Chondrocyte (in vitro differentiated cells): ENCODE measurements at places on chromosomes 13 and 19. TPM values are rescaled to one million over a fixed set of nuclear protein-coding genes. Genes with fewer than 3 reads are reported as not detected.

- DNase-seq = peak; percentile 52
These were observed 35.2 kb upstream of the C13orf46 start for GRCh38 chr13:114008964-114009589.

- DNase-seq = no peak
These were observed 497 bp upstream of the MLNR start for GRCh38 chr13:49219647-49220035.

GRCh38 chr19:33448159-33448516 is 73.5 kb downstream of the PEPD start:
- DNase-seq = peak; percentile 66

DNA sequence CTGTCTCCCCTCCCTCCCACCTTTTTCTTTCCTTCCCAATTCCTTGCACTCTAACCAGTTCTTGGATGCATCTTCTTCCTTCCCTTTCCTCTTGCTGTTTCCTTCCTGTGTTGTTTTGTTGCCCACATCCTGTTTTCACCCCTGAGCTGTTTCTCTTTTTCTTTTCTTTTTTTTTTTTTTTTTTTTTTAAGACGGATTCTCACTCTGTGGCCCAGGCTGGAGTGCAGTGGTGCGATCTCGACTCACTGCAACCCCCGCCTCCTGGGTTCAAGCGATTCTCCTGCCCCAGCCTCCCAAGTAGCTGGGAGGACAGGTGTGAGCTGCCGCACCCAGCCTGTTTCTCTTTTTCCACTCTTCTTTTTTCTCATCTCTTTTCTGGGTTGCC is 6.9 kb downstream of the MYADM start:
- no peak for DNase-seq

DNA sequence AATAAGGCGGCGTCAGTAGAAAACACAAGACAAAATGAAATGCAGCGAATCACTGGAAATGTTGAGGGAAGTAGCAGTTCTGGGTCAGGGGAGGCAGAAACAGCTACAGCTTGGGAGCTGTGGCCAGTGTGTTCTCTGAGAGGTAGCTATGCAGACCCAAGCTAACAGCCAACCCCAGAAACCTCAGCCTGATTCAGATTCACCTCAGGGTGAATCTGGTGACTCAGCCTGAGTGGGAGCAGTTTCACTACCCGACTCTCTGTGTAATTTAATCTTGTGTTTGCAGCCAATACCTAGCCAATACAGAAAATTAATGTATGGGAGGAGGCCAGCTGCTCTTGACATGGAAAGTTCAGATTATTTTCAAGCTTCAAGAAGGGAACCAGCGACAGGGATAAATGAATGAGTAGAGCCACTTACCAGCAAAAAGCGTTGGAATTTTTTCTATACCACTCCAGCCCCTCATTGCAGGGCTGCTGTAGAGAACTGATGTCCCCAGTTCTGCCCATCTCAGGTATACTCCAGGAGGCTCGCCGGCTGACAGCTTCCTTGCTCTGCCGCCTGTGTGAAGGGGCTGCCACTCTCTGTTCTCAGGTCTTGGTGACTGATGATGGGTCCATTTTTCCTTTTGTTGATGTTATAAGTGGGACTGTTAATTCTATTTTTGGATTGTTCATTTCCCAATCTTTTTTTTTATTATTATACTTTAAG is 8.9 kb downstream of the IGFL3 start:
- DNase-seq = no peak

ZBTB32 gene
- total RNA-seq = not detected in 3 replicates

DNA sequence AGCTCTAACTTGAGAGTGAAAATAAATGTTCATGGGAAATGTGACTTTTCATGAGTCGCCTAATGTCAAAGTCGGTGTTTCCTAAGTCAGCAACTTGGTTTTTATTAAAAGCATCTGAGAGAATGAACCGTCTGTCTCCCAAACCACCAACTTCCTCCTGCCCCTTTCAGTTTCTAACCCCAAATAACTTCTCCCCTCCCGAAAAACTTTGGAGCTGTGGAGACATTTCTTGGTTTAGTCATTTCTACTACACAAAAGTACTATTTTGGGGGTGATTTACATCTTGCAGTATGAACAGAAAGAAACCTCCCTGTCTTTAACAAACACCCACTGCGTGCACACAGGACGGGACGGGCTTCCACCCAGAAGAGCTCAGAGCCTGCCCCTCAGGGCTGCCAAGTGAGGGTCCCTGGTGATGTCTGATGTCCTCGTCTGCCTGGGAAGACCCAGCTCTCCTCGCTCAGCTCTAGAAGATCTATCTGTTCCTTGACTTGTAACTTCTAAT is 65.0 kb downstream of the RASA3 start:
- peak; percentile 60 for DNase-seq

DNA sequence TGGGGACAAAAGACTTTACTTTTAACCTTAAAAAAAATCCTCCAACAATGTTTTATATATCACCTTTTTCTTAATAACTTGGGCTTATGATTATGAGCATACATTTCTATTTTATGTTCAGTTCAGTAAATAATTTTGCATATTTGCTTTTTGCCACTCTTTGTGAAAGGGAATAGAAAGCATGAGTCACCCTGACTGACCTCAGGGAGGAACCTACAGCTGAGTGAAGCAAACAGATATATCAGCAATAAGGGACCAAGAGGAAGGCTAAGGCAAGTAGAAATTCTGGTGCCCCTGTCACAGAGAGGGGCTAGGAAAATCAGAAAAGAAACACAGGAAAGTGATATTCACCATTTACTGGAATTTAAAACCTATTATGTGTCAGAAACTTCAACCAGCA is 37.2 kb upstream of the SOHLH2 start:
- no peak for DNase-seq

GRCh38 chr19:29565171-29565570 is 39.4 kb downstream of the VSTM2B start:
- DNase-seq = no peak

DNA sequence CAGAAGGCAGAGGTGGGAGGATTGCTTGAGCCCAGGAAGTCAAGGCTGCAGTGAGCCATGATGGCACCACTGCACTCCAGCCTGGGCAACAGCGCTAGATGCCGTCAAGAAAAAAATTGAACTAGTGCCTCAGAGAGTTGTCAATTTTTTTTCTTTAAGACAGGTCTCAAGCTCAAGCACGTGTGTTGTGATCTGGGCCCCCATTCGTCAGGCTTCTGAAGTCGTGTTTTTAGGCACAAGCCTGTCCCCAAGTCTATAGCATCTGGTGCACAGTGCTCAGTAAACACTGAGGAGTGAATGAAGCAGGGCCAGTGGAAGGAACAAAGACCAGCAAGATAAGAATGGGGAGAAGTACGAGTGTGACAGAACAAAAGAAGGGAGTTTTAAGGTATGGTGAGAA is 23.7 kb upstream of the LAMP1 start:
- no peak for DNase-seq

- no peak for DNase-seq
These were observed 98.3 kb upstream of the UQCRFS1 start for GRCh38 chr19:29311191-29311790.

NLRP4 gene
- not detected in 3 replicates for total RNA-seq

GRCh38 chr13:75073786-75074185 is 408.2 kb downstream of the TBC1D4 start:
- no peak for DNase-seq
